Activated effector memory CD4-positive, alpha-beta T cell treated with Interleukin-2 at 50 U/mL for 16 hours (primary cell): ENCODE measurements at places on chromosomes 1 and 21.

GRCh38 chr1:198160222-198160621, 3.4 kb downstream of the NEK7 start:
- no peak for DNase-seq

GRCh38 chr21:39010629-39011404, 172.4 kb downstream of the PSMG1 start:
- DNase-seq = no peak

DNA sequence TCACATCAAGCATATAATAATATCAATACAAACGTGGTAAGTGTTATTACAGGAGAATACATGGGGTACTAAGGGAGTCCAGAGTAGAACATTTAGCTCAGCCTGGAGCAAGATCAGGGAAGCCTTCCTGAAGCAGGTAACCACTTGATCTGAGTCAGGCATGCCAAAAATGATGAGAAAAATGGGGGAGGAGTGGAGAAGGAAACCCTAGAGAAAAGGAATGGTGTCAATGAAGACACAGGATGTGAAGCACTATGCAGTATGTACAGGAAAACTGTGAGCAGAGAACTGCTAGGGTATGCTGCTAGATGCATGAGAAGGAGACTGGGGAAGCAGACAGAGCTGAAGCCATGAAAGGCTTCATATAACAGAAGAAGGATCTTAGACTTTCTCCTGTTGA, 84.7 kb downstream of the NOTCH2 start:
- DNase-seq = no peak

GRCh38 chr21:39648879-39649278, 36.1 kb downstream of the B3GALT5 start:
- no peak for DNase-seq

DNA sequence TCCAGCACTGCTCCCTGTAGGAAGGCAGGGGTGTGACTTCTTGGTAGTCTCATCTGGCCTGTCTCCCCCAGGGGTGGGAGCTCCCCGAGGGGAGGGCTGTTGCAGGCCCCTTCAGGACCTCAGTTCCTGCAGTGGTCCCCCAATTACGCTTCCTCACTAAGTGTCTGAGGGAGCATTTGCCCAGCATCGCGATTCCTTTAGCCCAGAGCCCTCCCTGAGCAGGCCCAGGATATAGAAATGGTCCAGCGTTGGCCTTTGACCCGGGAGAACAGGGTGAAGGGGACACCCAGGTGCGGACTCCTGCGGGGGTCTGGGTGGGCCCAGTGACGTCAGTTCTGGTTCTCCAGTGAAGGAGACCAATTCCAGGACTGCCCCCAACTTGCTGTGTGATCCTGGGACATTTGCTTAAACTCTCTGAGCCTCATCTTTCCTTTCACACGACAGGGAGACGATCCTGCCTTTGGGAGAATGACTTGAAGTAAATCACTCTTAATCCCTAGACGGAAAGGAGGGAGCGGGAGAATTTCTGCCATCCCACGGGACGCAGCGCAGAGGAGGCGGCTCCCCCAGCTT, 32.6 kb upstream of the BTG2 start:
- DNase-seq = no peak

- no peak for DNase-seq
Observed at GRCh38 chr21:35239811-35240219, 190.7 kb upstream of the RUNX1 start.

GRCh38 chr1:41657679-41658295, 173.3 kb upstream of the EDN2 start:
- no peak for DNase-seq

DNA sequence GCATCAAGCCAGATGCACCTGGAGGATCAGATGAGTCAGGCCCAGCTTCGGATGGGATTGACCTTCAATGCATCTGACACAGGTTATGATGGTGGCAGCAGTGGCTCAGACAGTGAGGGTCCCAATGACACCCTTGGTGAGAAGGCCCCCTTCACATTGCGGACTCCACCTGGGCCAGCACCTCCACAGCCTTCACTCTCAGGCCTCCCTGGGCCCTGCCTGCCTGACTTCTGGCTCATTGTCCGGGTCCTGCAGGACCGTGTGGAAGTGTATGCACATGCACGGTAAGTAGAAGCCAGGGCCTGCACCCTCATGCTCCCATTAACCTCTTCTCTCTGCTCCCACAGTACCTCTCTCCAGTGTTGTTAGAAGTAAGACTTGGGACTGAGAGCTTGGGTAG, 20.8 kb downstream of the HYI start:
- no peak for DNase-seq

DNA sequence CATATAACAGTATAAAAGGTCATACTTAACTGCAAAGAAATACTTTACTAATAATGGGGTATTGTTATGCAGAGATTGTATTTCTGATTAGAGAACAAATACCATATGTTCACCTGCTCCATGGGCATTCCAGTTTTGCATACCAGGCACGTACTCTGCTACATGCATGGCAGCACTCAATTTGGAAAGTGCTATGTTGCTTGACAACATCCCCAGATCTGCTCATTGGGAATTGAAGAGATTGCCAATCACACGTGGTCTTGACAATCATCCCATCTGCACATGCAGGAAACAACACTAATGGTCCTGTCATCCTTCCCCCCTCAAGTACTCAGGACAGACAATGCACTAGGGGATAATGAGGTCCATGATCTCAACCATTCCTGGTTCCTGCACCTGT, 63.4 kb upstream of the PDE4B start:
- no peak for DNase-seq

DNA sequence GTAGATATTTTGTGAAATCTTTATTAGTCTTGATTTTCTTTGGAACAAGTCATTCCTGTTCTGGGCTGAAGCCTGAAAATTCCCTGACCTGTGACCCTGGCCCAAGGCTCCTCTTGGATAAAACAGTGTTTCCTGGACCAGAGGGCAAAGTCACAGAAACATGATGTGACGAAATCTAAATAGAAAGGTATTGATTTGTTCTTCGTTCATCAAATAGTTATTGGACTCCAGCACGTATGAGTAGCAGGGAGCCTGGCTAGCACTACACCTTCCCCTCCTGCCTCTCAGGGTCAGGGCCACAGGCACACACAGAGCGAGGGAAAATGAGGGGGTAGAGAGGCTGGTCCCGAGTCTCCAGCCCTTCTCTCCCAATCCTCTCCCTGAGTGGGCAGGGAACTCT, 1.7 kb upstream of the CLDN14 start:
- no peak for DNase-seq

DNA sequence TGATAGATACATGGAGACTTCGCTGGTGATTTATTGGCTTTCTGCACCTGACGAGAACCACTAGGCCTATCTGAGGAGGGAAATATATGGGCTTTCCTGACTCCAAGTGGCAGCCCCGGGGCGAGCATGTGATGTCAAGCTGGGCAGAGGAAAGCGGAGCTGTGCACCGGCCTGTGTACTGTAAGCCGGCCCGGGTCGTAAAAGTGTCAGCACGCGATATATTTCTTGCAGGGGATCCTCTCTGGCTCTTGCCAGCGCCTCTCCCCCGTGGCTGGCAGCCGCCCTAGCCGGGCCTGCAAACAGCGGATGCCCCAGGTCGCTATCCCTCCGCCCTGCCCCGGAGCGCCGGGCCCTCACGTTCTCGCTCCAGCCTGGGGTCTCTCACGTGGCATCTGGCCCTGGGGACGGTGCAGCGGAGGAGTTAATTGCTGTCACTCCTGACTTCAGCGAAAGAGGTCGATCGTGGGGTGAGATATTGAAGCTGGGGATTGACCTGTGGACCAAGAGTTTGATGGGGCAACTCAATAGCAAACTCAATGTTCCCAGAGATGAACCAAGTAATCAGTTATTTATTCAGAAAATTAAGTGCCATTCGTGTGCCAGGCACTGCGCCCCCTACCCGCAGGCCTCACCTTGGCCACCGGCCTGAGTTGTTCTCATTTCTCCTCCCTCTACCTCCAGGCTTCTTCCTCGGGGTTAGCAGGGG, 41.0 kb upstream of the HAO2 start:
- DNase-seq = peak; percentile 3

DNA sequence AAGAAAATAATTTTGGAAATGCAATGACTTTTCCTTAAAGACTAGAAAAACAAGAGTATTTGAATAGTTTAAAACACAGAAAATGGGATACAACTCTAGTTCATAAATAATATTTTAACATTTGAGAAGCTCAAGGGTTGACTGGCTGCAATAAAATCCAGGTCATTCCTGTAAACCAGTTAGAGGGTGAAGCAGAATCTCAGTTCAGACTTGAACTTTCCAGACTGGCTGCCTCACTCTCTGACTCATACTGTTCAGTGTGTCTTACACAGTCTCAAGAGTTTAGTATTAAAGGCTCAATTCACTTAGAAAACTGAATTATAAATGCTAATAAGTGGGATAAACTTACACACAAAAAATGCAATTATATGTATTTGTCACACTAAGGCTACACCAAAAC, 89.9 kb downstream of the RAVER2 start:
- DNase-seq = no peak

GRCh38 chr21:45134279-45135076, 60.1 kb downstream of the ADARB1 start:
- DNase-seq = no peak

DNA sequence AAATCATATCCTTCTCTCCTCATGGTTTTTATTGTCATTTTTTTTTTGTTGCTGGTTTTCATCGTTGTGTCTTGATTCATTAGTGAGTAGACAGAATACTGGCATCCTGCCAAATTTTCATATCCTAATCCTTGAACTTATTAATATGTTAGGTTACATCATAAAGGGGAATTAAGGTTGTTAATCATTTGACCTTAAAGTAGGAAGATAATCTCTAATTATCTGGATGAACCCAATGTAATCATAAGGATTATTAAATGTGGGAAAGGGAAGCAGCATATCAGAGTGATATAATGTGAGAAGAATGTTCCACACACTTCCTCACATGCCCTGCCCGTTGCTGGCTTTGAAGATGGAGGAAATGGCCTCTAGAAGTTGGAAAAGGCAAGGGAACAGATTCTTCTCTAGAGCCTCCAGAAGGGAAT, 299.7 kb downstream of the HMCN1 start:
- no peak for DNase-seq

GRCh38 chr1:236948996-236949395, 55.2 kb downstream of the MT1HL1 start:
- no peak for DNase-seq

- DNase-seq = no peak
Observed at GRCh38 chr1:212110617-212111016, 75.1 kb downstream of the DTL start.

DNA sequence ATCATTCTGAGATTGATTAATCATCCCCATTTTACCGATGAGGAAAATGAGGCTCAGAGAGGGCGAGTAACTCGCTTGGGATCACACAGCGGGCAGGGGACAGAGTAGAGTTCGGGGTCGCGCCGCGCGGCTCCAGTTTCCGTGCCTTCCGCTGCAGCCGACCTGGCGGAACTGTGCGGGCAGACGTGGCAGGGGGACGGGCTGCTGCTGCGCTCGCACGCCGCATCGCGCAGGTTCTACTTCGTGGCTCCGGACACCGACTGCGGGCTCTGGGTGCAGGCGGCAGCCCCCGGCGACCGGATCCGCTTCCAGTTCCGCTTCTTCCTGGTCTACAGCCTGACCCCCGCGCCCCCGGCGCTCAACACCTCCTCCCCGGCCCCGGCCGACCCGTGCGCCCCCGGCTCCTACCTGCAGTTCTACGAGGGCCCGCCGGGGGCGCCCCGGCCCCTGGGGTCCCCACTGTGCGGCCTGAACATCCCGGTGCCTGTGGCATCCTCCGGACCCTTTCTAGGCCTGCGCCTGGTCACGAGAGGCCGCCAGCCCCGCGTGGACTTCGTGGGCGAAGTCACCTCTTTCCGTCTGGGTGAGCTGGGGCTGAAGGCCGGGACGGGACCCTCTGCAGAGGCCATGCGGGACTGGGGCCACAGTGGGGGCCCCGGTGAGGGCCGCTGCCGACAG, 2.3 kb downstream of the LDLRAD2 start:
- no peak for DNase-seq

DNA sequence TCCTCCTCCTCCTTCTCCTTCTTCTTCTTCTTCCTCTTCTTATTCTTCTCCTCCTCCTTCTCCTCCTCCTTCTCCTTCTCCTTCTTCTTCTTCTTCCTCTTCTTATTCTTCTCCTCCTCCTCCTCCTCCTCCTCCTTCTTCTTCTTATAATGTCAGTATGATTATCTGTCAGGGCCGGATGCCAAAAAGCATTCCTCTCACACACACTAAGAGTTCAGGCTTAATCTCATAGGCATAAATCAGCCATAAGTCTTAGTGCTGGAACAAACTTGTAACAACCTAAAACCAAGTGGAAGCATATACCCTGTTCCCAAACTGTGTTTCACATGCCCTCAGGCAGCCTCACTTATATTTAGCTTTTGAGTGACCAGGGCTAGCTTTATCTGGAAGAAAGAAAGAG, 240.3 kb downstream of the LMX1A start:
- no peak for DNase-seq
